ENCODE measurements at places on chromosomes 12 and 14.

DNA sequence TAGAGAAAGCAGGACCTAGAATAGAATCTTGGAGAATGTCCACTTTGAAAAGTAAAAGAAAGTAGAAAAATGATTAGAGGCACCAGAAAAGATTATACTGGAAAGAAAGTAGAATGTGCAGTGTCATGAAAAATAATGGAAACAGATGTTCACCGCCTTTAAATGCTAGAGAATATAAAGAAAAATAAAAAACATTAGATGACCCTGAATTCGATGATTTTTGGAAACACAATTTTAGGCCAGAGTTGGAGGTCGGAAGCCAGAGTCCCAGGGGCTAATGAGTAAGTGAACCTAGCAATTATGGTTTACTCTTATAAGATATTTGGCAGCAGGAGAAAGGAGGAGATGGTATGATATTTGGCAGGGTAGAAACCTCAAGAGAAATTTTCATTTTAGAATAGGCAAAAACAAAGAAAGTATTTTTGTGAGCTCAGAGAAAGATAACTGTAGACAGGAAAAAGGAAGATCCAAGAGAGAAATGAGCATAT, 37.7 kb downstream of the GYS2 start:
- DNase-seq = no peak

- DNase-seq = no peak
These were observed 2.5 kb upstream of the SALL2 start for GRCh38 chr14:21528381-21529348.

DNA sequence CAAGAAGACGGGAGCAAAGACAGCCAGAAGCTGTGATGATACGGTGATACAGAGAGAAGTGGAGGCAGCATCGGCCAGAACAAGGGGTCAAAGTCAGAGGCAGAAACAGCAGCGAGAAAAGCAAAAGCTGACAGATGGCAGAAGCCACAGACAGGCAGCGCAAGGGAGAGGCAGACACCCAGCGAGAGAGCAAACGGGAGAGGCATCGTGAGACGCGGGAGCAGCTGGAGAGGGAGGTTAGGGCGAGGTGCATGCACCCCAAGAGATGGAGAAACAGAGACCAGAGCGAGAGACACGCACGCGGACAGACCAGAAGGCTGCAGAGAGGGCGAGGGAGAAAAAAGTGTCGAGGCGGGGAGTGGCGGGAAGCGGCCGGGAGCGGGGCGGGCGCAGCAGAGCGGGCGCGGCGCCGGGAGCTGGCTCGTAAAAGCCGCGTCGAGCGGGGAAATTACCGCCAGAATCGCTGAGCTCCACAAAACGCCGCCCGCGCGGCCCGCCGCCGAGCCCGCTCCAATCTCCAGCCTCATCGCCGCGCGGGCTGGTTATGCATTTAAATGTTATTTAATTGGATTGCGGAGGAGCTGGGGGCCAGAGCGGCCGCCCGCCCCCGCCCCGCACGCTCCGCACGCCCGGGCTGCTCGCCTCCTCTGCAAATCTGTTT, 15.6 kb downstream of the SMUG1 start:
- no peak for DNase-seq

GRCh38 chr12:89040146-89040964, 311.9 kb downstream of the DUSP6 start:
- DNase-seq = peak; percentile 32

DNA sequence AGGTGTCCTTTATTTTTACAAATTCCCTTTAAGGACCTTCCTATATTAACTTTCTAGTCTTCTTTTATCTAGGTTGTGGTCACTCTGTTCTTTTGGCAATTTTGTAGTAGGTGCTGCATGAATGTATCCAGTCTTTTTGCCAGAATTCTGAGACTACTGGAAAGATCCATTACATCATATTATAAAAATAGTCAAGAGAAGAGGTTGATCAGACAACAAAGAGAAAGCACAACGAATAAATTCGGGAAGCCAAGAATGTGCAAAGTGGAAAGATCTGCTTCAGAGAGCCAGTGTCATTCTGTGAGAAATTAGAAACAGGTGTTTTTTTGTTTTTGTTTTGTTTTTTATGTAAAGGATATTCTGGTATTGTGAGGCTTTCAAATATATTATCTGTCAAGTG, 15.8 kb upstream of the SLC16A7 start:
- no peak for DNase-seq
